ENCODE measurements at places on chromosomes 11 and 22.

DNA sequence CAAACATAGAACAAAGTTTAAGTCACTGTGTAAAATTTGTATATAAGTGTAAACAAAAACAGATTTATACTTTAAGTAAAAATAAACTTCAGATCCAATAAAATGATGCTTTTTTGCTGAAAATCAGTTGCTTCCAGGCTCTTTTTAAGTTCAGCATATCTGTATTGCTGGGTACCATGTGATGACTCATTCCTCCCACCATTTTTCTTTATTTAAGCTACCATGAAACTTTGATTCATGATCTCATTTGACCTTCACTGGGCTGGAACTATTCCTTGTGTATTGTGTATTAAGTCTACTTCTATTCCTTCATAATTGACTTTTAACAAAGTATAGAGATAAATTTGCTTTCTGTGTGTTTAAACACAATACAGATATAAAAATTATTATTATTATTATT lies 46.3 kb upstream of the RRM1 start:
- DNase-seq: no peak

- no peak for DNase-seq
Observed at GRCh38 chr11:69339983-69340565, 46.1 kb downstream of the MYEOV start.

- DNase-seq: no peak
Observed at GRCh38 chr22:40153192-40153591, 24.5 kb upstream of the TNRC6B start.

GRCh38 chr11:8229299-8230177 lies 34.1 kb downstream of the LMO1 start:
- no peak for DNase-seq

GRCh38 chr11:114256967-114257286 lies 39.3 kb upstream of the NNMT start:
- no peak for DNase-seq

DNA sequence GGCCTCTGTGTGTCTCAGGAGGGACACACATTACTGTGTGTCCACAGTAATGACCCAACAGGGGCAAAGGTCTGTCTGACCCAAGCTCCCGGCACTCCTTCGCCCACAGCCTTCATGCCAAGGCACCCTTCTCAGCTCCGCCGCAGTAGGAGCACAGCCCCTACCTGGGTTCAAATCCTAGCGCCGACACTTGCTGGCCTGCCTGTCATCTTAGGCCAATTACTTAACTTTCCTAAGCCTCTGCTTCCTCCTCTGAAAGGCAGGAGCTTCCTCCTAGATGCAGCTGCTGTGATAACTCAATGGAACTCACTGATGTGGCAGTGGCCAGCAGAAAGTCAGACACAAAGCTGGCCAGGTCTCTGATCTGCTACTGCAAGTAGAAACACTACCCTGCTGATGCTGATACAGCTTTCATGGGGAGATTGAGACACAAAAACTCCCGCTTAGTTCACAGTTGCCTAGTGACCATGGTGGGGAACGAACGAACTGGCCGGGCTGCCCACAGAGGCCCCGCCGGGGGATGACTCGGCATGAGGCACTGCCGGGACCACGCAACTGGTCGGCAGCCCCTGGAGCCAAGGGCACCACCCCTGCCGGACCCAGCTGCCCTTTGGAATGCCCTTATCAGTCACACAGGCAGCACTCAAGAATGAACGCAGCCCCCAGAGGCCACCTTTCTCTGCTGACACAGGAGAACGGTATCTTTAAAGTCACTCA lies 8.1 kb downstream of the EHD1 start:
- DNase-seq: no peak

DNA sequence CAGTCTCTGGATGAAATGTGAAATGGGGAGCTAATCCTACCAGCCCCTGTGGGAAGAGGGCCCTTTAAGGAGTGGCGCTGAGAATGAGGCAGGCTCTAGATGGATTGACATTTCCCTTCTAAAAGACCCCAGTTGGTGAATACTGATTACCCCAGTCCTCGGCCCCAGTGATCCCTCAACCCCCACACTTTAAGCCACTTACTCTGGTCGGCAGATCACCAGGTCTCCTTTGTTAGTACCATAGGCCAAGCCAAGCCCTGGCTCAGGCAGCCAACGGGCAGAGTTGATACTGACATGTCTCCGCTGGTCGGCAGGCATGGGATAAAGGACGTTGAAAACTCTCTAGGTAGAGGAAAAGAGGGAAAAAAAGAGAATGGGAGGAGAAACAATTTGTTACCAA lies 26.1 kb upstream of the CHRM4 start:
- DNase-seq: no peak

DNA sequence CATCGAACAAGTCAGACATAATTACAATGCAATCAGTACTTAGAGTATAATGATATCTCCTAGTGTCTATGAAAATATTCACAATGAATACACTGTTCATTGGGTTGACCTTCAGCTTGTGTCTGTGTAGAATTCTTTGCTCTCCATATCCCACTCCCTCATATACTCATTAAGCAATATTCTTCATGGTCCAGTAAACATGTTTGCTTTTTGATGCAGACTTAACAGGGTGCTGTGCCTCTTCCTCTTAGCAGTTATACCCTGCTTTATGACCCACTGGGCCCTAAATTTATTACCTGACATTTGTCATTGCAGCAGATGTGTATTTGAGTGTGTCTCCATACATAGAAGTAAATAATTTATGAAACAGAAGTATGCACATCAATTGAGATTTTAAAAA lies 352.5 kb upstream of the CCDC179 start:
- no peak for DNase-seq

DNA sequence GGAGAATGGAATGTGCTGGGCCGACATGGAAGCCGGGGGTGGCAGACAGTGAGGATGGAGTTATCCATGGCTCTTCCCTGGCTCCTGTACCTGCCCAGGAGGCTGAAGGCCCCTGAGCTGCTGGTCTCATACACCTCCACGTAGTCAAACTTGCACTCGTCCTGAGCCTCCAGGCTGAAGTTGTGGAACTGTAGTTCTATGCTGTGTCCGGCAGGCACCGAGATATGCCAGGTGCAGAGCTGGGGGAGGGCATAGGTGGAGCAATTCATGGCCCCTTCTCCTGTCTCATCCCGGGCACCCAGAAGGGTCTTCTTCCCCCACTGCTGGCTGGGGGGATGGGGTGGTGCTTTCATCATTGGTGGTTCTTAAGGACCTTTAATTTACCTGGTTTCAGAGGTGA lies 2.8 kb downstream of the MFRP start:
- DNase-seq: no peak

GRCh38 chr11:20933086-20933485 lies 263.7 kb downstream of the NELL1 start:
- DNase-seq: no peak

DNA sequence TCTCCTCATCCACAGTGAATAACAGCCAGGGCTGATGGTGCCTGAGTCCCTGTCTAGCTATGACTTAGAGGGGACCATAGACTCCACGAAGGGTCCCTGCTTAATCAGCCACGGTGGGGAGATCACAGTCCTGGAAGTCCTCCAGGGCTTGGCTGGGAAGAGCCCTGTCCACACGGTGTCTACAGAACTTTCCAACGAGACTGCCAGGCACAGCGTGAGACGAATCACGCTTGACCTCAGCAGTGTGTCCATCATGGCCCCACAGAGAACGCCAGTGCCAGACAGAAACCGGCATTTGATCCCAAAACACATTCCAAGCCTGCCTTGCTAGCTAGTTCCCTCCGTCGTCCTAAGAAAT lies 143.4 kb downstream of the CRYBB2 start:
- no peak for DNase-seq

DNA sequence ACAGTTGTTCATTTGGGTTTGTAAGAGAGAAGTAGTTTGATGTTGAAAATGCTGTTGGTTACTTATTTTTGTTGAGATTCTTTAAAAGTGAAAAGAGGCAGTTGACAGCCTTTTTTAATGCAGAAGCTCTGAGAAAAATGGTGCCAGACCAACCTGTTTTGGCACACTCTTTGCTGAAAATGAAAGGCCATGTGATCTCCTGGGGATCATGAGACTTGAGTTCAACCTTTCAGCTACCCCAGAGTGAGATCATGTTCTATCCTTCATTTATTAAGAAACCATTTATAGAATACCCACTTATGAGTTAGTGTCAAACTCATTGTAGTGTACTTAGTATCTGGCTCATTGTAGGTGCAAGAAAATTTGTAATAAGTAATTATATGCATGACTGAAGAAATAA lies 196.2 kb downstream of the MAML2 start:
- no peak for DNase-seq

GRCh38 chr11:16280256-16280682 lies 76.1 kb downstream of the SOX6 start:
- DNase-seq: peak; percentile 49

Data from activated CD4-positive, alpha-beta T cell treated with anti-CD3 and anti-CD28 coated beads for 36 hours (primary cell).